Right lobe of liver (tissue), 6 donors: ENCODE measurements at places on chromosomes 11 and 22.

GRCh38 chr11:117863383-117863782 lies 13.1 kb downstream of the FXYD6 start:
- no peak for DNase-seq

GRCh38 chr11:67502328-67502979 lies 2.7 kb downstream of the PITPNM1 start:
- DNase-seq: no peak

- DNase-seq: no peak
Measured at GRCh38 chr11:126341760-126342161, 13.7 kb upstream of the ST3GAL4 start.

- DNase-seq: no peak
Measured at GRCh38 chr22:22245256-22245909, 797 bp downstream of the VPREB1 start.

DNA sequence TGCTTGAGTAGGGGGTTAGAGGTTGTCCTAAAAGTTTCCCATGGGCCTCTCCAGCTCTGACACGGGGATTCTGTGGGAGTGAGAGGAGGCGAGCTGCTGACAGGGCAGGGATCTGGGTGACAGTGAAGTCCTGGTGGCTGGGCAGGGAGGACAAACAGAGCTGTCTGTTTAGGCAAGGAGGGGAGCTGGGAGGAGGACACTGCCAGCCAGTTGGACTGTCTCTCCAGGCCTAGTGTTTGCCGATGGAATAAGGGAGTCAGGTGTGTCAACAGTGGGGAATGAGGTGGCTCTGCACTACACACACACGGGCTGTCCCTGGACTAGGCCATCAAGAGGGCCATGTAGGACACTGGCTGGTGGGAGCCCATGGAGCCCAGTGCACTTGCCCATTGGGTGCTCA lies 20.6 kb upstream of the SYT7 start:
- no peak for DNase-seq

DNA sequence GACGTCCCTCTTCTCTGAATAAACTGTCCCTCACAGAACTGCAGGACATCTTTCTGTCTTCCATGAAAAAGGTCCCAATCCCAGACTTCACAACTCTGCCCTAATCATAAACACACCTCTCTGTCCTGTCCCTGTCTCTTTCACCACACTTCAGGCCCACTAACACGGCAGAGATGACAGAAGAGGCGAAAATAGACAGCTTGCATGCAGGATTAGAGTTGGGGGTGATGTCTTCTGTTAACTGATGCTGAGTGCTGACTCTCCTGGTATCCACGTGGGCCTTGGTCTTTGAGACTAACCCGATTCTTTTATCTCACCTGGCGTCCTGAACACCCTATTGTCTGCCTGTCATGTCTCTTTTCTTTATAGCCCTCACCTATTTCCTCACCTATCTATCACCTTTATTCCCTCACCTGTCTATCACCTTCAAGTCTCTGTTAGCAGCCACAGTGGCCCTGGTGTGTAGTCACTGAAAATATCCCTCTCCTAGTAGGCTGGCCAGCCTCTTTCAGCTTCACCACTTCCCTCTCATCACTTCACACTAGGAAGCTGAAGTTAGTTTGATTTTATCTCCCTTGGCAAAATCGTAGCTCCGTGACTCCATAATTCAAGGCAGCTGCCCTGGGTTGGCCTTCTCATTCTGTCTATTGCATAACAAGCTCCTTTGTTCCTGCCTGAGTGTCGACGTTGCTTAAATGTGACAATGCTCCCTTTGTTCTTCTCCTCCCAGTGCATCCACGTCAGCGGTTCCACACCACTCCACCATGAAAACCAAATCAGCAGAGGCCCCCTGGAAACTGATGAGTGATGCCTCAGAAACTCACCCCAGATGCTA lies 30.6 kb upstream of the DRD2 start:
- DNase-seq: no peak

GRCh38 chr11:35005141-35005780 lies 88.8 kb downstream of the PDHX start:
- DNase-seq: no peak

DNA sequence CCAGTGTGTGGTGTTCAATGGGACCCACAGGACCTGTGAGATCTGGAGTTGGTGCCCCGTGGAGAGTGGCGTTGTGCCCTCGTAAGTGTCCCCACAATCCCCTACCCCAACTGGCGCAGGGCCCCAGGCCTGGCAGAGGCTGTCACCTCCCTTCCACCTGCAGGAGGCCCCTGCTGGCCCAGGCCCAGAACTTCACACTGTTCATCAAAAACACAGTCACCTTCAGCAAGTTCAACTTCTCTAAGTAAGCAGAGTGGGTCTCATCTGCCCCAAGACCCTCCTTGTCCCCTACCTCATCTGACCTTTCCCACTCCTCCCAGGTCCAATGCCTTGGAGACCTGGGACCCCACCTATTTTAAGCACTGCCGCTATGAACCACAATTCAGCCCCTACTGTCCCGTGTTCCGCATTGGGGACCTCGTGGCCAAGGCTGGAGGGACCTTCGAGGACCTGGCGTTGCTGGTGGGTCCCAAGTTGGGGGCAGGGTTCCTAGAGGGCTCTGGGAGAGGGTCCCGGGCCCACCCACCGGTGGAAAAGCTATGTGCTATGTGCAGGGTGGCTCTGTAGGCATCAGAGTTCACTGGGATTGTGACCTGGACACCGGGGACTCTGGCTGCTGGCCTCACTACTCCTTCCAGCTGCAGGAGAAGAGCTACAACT lies 8.1 kb downstream of the P2RX6 start:
- no peak for DNase-seq

GRCh38 chr11:132960273-132961078 lies 571.8 kb downstream of the OPCML start:
- no peak for DNase-seq
